ENCODE measurements at places on chromosomes 6 and 20.

DNA sequence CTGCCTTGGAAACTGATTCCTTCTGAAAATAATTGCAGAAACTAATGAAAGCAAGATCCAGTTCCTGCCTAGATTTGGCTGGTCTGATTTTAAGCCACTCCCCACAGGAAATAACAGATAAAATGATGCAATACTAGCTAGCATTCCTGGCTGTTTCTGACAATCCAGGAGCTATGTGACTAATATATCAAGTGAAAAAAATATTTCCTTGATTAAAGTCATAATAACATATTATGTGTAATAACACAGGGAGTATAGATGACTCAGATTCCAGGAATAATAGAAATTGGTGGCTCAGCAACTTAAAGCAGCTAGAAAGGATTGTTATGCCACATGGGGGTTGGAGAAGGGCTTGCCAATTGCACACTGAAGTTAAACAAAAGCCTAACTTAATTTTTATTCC lies 182.7 kb upstream of the SALL4 start:
- DNase-seq, result no peak

- DNase-seq, result no peak
Measured at GRCh38 chr6:104956731-104957294, at the start of gene LIN28B. LIN28B (plus strand) TSS chr6:104957107; CDS start chr6:104957251, 144 bp downstream.

DNA sequence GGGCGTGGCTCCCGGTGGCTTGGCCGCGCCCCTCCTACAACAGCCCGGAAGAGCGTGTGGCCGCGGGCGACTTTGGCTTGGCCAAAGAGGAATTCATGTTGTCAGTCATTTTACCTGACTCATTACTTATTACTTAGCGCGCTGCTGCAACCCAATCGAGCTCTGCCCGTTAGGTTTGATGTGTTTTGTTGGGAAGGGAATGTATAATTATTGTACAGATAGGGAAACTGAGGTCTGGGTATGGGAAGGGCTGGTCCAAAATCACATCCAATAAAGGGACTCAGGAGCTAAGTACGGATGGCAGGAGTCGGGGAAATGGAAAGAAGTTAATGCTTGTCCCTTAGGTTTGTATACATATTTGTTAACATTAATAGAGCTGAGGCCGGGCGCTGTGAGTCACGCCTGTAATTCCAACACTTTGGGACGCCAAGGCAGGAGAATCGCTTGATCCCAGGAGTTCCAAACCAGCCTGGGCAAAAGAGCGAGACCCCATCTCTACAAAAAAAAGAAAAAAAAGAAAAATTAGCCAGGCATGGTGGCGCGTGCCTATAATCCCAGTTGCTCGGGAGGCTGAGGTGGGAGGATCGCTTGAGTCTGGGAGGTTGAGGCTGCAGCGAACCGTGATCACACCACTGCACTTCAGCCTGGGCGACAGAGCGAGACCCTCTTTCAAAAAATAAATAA lies 639 bp upstream of the ZNF335 start:
- no peak for DNase-seq

DNA sequence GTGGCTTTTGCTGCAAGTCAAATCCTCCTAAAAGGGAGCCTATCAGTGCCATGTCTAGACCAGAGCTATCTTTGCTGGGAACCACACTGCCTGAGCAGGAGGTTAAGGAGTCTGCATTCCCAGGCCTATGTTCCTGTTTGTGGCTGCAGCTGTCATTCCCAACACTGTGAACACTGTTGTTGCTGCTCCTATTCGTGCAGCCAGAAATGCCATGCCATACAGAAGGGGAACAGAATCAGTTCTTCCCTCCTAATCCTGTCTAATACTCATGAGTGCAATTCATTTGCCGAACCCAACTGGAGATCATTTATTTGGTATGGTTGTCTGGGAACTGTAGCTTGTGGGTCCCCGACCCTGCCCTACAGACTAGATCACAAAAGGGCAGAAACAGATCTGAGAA lies 406.5 kb upstream of the GJE1 start:
- no peak for DNase-seq

DNA sequence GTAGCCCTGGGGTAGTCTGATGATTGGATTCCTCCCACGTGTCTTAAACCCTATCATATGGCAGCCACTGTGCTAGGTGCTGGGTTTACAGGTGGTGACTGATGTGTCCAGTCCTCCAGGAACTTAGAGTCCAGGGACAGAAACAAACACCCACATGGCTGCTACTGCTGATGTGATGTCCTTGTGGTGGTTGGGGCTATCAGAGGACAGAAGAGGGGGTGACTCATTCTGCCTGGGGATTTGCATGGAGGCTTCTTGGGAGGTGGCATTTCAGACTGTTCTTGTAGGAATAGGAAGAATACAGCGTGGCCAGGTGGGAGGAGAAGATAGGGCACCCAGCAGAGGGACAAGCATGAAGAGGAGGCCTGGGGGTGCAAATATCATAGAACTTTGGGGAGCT lies 9.8 kb downstream of the RAET1G start:
- DNase-seq, result no peak

DNA sequence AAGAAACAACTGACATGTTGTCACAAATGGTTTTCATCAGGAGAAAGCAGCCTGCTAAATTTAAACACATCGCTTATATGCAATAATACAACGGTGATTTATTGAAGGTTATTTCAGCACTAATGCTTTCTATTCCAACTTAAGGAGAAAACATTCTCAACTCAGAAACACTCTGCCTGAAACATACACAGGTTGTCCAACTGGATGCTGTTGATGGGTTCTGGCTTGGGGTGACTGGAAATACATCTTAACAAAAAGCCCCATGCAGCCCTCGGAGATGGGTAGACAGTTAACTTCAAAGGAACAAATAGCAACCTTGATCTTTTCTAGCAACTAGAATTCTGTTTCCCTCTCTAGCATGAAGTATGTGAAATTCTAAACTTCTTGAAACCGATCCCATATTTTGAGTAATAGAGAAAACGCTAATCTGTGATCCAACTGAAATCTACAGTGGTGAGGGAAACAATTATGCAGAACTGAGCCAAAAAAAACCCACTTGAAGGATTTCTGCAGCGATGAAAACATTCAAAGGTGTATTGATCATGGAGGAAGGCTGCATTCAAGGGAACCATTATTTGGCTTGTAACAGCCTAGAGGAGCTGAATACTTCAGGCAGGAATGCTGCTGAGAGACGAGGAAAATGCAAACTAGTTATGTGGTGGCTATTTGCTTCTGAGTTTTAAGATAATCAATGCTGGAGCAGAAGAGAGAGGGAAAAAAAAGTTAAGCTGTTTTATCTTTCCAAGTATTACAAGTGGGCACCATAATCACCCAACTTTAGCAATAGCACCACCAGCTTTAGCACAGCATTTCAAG lies 6.9 kb downstream of the ZMYND8 start:
- DNase-seq, result no peak

GRCh38 chr20:2759143-2759542 lies 41.3 kb downstream of the CPXM1 start:
- DNase-seq, result no peak

DNA sequence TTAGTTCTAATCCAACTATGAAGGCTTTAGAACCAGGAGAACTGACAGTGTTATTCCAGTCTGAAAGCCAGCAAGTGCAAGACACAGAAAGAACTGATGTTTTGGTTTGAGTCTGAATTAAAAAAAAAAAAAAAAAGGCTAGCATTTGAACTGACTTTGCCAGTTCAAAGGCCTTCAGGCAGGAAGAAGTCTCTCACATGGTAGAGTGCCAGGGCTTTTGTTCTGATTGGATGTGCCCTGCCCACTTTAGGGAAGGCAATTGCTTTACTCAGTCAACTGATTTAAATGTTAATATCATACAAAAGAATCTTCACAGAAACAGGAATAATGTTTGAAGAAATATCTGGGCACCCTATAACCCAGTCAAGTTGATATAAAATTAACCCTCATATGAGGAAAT lies 212.2 kb downstream of the HIVEP2 start:
- no peak for DNase-seq

- no peak for DNase-seq
Measured at GRCh38 chr6:43052842-43053544, 658 bp downstream of the CUL7 start.

DNA sequence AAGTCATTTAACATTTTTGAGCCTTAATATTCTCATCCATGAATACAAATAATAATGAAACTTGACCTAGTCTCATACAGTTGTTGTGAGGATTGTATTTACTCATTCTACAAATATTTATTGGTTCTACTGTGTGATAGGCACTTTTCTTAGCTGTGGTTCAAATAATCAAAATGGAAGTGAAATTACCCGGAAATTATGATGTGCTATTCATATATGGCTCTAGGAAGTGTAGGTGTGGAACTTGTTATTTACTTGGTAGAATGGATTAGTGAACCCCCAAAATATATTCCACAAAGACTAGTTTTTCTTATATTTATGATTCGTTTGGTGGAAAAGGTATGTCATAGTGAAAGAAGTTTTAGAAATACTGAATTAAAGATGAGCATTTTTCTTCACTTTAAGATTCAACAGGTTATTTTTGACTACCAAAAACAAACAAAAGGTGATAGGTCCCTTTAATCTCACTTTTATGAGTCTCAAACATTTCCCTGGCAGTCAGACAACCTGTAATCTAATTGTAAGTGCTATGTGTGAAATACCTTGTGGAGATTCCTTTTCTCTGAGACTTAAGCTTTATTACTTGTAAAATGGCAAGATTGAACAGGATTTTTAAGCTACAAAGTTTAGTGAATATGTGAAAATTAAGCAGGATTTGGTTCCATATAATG lies 77.8 kb downstream of the STXBP5 start:
- no peak for DNase-seq

GRCh38 chr20:4966826-4967751 lies 34.2 kb downstream of the SLC23A2 start:
- no peak for DNase-seq

DNA sequence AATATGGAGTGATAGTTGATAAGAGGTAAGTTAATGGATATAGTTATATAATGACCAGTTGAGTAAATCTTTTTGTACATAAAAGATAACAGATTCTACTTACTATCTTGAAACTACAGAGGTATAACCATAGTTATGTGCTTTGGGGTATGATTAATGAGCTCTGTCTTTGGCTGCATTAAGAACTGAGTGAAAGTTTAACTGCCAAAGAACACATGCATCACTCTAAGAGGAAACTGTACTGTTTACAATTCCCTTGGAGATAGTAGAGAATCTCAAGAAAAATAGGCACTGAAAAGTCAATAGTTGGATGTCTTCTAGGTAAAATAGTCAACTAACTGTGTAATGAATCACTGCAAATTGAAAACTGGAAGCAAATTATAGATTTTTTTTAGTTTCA lies 1129.5 kb downstream of the EPHA7 start:
- no peak for DNase-seq

GRCh38 chr6:44571510-44571909 lies 184.0 kb downstream of the CDC5L start:
- DNase-seq, result no peak

DNA sequence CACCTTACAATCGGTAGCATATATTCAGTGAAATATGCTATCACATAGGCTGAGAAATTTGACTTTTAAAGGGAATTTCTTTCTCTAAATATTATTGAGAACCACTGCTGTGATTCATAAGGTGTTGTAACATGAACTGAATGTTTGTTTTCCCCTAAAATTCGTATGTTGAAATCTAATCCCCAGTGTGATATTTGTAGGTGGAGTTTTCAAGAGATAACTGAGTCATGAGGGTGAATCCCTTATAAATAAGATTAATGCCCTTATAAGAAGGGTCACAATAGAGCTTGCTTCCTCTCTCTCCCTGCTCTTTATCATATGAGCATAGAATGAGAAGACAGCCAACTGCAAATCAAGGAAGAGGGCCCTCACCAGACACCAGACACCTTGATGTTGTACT lies 64.8 kb downstream of the LMBRD1 start:
- DNase-seq, result no peak

- DNase-seq, result no peak
Measured at GRCh38 chr6:144033816-144034735, 26.0 kb upstream of the PLAGL1 start.

DNA sequence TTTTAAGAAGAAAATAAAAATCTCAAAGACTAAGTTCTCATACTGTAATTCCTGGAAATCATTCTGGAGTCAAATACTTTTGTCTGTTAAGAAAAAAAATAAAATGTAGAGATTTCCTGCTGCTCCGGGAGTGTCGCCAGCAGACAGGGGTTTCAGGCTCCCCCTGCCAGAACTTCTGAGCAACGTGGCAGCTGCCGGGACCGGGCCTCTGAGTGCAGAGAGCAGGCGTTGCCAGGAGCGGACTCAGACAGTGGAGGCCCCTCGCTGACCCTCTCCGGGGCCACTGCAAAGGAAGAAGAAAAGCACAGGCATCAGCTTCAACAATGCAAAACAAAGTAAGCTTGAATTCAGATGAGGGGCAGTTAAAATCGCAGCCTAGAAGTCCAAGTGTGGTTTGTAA lies 95.5 kb downstream of the THBS2 start:
- DNase-seq, result no peak

GRCh38 chr6:89122625-89123024 lies 4.8 kb upstream of the SRSF12 start:
- no peak for DNase-seq

DNA sequence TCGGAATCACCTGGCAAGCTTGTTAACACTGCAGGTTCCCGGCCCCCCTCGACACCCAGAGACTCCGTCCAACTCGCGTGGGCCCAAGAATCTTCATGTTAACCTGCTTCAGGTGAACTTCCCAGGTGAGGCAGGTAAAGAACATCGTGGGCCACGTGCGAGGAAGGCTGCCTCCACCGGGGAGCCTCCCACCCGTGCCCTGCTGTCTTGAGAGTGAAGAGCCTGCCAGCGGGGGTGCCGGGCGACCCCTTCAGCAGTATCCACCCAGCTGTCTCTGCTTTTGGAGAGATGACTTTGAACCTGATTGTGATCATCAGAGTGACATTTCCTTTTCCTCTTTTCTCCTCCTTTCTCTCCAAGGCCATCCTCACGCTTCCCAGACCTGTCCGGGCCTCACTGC lies 22.9 kb upstream of the RTF2 start:
- DNase-seq, result no peak

- DNase-seq, result no peak
Measured at GRCh38 chr20:18615020-18615650, 27.3 kb downstream of the DTD1 start.

Measured in activated T-helper 2 cell treated with anti-CD3 and anti-CD28 coated beads, Interferon-gamma antibody, Interleukin-2, Interleukin-4, amounts not matched to agents 10 μg/mL and 5 μg/mL and 100 μg/mL, durations not matched to agents 14 hours and 24 hours and 36 hours (primary cell).